NT2/D1 (cell line): ENCODE measurements at places on chromosomes 5 and 9.

- no peak for DNase-seq
Measured at GRCh38 chr9:68523367-68523936, 17.2 kb downstream of the TMEM252 start.

DNA sequence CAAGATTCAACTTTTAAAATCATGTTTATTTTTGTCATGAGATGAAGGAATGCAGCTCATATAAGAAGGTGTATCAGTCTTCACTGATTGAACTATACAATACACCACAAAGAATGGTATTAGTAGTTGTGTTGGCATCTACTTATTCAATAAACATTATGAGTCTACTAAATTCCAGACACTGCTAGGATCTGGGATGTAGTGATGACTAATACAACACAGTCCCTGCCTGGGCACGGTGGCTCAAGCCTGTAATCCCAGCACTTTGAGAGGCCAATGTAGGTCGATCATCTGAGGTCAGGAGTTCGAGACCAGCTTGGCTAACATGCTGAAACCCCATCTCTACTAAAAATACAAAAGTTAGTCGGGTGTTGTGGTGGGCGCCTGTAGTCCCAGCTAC, 171.4 kb upstream of the NFIB start:
- DNase-seq: no peak

GRCh38 chr5:126398791-126399190, 24.4 kb upstream of the GRAMD2B start:
- no peak for DNase-seq

- no peak for DNase-seq
Measured at GRCh38 chr5:135072387-135073281, 38.6 kb upstream of the PITX1 start.
